Esophagus squamous epithelium (tissue), 5 donors: ENCODE measurements at places on chromosomes 12 and 14.

DNA sequence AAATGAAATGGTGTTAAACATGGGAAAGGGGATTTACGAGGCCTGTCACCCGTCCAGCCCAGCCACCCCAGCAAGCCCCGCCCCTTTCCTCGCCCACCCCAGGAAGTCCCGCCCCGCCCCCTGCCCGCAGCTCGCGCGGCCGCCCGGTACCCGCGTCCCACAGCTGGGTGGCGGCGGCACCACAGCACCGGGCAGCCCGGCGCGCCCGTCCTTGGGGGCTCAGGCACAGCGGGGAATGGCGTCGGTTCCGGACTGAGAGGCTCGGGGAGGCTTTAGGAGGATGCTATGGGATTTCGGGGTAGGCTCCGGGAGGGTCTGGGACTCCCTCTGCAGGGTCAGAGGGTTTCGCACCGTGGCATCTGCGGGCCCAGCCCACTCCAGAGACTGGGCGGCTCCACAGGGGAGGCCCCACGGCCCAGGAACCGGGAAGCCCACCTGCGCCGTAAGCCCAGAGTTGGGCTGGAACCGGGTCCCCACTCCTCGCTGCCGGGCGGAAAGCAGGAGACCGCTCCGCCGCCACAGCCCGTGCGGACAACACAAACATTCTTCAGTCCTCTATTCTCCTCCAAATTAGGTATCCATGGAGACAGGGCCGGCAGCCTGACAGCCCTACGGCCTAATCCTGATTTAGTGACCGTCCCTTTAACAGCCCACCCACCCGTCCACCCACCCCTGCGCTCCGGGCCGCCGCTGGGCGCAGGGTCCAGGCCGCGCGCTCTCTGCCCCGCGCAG lies 1.4 kb downstream of the FIGNL2 start:
- no peak for DNase-seq

DNA sequence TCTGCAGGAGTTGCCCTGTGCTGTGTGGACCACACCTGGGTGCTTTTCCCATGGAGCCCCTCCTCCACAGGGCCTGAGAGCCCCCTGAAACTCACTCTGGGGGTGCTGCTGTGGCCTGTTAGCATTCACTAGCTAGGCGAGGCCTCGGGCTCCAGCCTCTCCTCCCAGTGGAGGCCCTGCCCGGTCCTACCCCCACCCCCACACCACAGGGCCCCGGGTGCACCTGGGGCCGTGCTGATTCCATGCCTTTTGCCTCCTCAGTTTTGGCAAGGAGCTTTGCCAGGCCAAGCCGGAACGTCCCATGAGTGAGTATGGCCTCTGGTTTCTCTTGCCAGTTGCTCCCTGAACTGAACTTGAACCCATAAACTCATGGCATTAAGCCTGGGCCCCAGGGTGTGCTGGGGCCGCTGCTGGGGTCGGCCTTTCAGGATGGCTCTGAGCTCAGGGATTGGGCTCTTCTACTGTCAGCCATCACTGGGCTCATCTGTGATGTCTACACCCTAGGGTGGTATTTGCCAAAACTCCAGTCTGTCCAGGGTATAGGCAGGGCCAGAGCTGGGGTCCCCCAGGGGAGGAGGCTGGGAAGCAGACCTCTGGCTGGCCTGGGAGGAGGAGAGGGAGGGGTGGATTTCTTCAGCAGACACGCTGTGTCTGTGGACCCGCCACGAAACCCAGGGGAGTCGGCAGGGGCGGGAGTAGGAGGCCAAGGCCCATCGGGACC lies 58.7 kb upstream of the TSPAN9 start:
- DNase-seq = no peak

- DNase-seq = no peak
These were observed 121.6 kb downstream of the GLT1D1 start for GRCh38 chr12:128974881-128975280.

DNA sequence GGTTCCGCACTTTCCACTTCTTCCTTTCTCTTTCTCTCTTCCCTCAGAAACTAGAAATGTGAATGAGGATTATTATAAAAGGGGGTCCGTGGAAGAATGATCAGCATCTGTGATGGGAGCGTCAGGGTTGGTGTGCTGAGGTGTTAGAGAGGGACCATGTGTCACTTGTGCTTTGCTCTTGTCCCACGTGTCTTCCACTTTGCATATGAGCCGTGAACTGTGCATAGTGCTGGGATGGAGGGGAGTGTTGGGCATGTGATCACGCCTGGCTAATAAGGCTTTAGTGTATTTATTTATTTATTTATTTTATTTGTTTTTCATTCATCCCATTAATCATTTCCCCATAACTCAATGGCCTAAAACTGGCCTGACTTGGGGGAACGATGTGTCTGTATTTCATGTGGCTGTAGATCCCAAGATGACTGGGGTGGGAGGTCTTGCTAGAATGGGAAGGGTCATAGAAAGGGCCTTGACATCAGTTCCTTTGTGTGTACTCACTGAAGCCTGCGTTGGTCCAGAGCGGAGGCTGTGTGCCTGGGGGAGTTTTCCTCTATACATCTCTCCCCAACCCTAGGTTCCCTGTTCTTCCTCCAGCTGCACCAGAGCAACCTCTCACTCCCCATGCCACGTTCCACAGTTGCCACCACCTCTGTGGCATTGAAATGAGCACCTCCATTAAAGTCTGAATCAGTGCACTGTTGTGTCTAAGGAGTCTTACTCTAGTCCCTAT lies 4.6 kb upstream of the ATN1 start:
- no peak for DNase-seq

DNA sequence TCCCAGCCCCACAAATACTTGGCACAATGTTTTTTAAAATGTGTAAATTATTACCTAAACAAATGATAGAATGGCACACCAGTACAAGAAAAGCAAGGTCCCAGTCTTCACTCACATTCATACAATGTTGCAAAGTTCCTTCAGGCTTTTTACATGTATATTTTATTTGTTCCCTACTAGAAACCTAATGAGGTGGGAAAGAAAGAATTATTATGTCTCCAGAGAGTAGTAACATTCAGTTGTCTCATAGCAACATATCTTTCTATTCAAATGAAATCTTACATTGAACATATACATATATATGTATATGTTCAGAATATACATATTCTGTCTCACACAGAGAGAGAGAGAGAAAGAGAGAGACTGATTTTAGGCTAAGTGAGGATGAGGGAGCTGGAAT lies 85.2 kb downstream of the PLCZ1 start:
- DNase-seq = no peak

DNA sequence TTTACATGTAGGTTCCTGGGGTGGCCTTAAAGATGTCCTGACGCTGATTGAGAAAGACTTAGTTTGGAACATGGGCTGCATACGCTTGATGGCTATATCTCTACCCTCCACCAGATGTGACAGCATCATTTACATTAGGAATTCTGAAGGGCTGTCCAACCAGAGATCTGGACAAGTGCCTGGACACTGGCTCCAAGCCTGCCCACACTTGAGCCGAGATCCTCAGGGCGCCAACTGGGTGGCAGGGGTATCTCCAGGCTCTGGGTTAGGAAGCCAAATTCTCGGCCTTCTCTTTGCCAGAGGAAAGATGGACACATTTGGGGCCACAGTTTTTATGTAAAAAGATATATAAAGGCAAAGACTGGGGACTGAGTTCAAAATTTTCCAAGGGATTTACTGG lies 246.3 kb downstream of the NTF3 start:
- DNase-seq = no peak

DNA sequence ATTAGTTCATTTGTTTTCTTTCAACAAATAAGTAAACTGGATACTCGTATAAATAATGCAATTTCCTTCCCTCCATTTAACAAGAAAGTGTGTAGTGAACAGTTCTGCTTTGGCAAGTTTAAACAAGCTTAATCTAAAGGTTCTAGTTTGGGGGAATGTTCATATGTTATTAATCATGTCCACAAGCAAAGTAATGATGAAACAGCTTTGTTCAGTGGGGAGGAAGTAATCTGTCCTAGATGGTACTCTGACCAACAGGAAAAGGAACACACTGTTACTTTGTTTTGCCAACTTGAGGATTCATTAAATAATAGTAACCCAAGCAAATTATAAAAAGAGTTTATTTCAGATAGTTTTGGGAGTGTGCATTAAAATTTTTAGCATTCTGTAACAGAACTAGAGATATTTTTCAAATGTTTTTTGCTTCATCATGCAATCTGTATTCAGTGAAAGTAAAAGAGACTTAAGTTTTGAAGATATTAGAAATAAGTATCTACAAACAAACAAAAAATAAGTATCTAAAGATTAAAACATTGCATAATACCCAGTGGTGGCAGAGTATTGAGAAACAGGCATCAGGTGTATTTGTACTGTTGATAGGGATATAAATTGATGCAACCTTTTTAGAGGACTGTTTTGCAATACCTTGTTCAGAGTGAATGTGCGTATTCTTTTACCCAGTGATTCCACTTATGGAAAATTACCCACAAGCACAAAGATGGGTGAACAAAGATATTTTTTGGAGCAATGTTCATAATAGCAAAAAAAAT lies 61.1 kb downstream of the RAB35 start:
- no peak for DNase-seq

- no peak for DNase-seq
These were observed 54.6 kb downstream of the TSPAN11 start for GRCh38 chr12:30980955-30981662.

DNA sequence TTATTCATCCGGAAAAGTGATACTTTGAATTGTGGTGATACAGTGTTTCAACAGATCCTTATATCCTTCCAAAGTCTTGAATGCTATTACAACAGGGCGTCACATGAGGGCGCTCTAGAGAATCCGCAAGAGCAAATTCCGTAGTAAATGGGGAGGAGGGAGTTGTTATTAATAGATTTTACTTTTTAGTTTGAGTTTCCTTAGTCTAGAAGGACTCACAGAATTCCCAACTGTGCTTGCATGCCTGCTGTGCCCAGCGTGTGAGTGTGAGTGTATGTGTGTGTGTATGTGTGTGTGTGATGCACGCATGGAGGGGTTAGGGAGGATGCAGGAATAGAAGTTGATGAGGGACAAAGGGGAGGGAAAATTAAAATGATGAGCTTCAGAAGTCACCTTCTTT lies 375.3 kb downstream of the C12orf75 start:
- no peak for DNase-seq

- DNase-seq = no peak
These were observed 378.8 kb downstream of the MED13L start for GRCh38 chr12:115898670-115899069.

- DNase-seq = no peak
These were observed 156.8 kb downstream of the KCNA5 start for GRCh38 chr12:5200278-5201087.

GRCh38 chr12:97313471-97314190 lies 149.0 kb upstream of the RMST start:
- DNase-seq = no peak

- DNase-seq = no peak
These were observed 7.0 kb downstream of the TMEM179 start for GRCh38 chr14:104597576-104597975.

- DNase-seq = no peak
These were observed 22.8 kb upstream of the ANO2 start for GRCh38 chr12:5967645-5968415.

GRCh38 chr14:53002576-53002975 lies 51.7 kb upstream of the FERMT2 start:
- no peak for DNase-seq

GRCh38 chr12:85457016-85457415 lies 177.0 kb downstream of the ALX1 start:
- DNase-seq = no peak

DNA sequence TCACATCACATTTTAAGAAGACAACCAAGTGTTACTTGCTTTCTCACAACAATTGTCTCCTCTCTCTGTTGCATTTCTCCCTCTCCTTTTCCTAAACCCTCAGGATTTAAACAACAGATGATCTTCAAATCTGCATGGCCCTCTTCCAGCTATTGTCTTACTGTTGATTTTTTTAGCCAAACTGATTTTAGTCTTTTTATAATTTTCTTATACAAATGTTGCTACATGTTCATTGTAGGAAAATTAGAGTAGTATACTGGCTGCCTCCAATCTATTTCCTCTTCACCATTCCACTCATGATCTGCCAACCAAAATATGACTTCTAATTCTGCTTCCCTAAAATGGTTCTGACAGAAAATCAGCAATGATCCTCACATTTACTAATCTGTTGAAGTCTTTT lies 1.4 kb upstream of the KERA start:
- no peak for DNase-seq
